ENCODE measurements at places on chromosomes 1 and 21.

- DNase-seq: no peak
Measured at GRCh38 chr1:183694066-183694465, 41.0 kb upstream of the APOBEC4 start.

DNA sequence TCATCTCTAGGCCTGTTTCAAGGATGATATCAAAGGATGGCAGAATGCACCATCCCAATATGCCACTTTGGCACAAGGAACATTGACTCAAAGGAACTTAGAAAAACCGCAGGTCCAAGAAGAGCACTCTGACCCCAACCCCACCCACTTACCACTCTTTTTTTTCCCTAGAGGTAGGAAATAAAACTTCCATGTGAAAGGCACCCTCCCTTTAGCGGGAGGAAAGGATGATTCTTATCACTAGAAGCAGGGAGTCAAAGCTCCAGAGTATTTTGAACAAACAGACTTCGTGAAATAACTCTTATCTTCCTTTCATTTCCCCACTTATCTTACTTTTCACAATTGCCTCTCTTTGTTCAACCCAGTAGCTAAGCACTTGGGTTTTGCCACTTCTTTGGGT lies 22.2 kb downstream of the PSMG1 start:
- DNase-seq: peak; percentile 29

DNA sequence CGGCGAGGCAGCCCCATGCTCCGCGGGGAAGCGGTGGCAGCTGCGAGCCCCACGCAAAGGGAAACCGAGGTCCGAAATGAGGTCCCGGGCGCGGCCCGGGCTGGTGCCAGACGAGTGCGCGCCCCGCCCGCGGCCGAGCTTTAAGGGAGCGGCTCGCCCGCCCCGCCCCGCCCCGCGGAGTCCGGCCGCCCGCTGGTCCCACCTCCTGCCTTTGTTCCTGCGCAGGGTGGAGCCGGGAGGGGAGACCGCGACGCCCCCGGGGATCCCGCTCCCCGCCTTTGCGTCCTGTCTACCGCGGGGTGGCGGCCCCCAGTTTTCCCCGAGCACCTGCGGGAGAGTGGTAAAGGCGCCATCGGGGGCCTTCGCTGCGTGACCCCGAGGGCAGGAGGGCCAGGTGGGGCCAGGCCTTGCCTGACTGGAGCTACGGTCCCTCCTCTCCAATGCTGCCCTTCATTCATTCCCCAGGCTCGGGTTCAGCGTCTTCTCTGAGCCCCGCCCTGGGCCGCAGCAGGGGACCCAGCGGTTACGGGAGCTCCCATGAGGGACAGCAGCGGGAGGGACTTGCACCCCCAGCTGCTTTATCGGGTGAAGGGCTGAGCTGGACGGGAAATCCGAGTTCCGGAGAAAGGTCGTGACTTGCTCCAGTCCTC lies at the start of gene HES2:
Gene HES2 (minus strand): TSS at position 116 of the 650 bp plus-strand sequence. CDS start 99 bp downstream, at position 17.
- no peak for DNase-seq

- no peak for DNase-seq
Measured at GRCh38 chr1:8604041-8604945, 213.1 kb downstream of the RERE start.

- no peak for DNase-seq
Measured at GRCh38 chr21:45383615-45384201, 21.3 kb upstream of the COL18A1 start.

GRCh38 chr1:118021668-118022067 lies 92.1 kb downstream of the WDR3 start:
- no peak for DNase-seq

GRCh38 chr1:99252630-99253029 lies 11.7 kb upstream of the PLPPR4 start:
- DNase-seq: no peak

DNA sequence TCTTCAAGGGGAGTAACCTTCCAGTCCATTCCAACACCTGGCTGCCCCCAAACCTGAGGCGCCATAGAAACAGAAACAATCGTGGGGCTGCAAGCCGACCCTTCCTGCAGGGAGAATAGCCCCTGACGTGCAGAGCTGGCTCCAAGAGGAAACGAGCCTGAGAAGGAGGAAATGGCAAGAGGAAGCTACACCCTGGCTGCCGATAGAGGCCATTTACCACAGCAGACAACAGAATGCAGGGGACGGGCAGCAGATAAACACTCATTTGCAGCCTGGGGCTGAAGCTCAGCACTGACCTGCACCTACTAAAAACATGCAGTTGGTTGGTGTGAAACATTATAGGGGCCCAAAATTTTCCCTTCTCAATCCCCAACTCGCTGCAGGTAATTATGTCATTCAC lies 8.7 kb upstream of the TDRD10 start:
- no peak for DNase-seq

GRCh38 chr1:107942814-107943213 lies 22.2 kb downstream of the VAV3 start:
- DNase-seq: no peak

GRCh38 chr21:44996096-44996495 lies 56.3 kb downstream of the SLX9 start:
- no peak for DNase-seq

DNA sequence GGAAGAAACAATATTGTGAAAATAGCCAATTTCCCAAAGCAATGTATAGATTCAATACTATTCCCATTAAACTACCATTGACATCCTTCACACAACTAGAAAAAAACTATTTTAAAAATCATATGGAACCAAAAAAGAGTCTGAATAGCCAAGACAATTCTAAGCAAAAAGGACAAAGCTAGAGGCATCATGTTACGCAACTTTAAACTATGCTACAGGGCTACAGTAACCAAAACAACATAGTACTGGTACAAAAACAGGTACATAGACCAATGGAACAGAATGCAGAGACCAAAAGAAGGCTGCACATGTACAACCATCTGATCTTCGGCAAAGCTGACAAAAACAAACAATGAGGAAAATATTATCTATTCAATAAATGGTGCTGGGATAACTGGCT lies 233.3 kb upstream of the TMPRSS15 start:
- no peak for DNase-seq

GRCh38 chr1:63787875-63788274 lies 14.1 kb downstream of the ROR1 start:
- DNase-seq: peak; percentile 44

GRCh38 chr1:45299981-45300668 lies 26.6 kb upstream of the HPDL start:
- peak; percentile 77 for DNase-seq

DNA sequence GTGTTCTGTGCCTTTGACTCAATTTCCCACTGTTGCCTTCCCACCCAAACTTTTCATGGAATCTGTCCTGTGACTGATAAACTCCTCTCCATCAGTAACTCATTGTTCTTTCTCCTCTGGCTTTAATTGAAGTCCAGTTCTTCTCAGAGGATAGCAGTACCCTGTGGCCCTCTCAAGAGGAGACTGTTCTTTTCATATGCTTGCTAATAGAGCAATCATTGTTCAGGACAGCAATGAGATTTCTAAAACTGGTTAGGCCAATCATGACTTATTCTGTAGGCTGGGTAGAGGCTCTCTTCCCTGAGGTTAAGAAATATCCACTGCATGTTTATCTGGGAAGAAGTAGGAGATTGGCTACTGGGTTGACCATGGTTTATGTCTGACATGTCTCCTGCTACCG lies 98.8 kb downstream of the CHD1L start:
- DNase-seq: no peak

DNA sequence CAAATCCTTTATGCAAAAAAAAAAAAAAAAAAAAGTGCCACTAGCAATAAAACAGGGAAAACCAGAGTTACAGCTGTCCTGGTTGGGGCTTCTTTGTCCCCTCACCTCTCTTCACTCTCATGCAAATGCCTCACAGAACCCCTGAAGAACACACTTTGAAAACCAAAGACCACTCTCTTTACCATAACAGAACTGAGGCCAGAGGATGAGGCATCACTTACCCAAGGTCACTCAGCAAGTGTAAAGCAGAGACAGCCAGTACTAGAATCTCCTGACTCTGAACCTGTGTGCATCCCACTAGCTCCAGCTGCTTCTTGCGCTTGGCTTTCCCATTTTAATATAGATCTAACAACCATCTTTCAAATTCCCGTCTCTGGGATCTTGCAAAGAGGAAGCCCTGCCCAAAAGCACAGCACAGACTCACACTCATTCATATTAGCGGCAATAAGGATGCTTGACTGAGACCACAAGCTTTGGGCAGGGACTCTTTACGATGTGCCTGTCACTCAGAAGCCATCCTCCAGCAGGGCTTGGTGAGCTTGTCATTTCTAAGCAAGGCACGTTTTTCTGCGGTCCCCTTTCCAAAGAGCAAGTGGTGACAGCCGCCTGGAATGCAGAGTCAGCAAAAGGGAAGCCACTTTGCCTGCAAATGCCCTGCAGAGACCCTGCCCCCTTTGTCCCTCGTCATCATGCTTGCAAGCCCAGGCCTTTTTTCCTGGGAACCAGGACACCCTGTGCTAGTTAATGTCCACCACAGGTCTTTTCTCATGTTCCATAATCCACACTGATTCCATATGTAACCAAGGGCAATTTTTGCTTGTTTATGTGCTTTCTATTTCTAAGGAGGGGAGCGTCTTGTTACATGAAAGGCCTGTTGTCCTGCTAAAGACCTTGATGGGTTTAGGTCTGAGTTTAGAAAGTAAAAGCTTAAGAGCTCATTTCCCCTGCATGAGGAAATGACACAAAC lies 76.5 kb upstream of the NFIA start:
- no peak for DNase-seq

DNA sequence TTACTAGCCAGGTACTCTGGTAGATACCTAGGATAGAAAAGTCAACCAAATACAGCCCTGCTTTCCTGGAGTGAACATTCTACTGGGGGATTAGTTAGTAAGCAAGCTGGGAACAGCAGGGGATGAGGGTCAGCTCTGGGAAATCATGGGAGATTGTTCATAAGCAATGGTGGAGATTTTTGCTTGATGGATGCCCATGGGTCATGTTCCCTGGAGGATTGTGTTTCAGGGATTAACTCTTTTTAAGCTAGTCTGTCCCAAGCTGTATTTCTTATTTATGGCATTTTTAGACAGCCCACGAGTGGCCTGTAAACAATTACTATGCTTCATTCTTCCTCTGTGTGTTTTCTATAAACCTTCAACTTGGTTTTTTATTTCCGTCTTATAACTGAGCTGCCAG lies 18.9 kb downstream of the CACHD1 start:
- no peak for DNase-seq

DNA sequence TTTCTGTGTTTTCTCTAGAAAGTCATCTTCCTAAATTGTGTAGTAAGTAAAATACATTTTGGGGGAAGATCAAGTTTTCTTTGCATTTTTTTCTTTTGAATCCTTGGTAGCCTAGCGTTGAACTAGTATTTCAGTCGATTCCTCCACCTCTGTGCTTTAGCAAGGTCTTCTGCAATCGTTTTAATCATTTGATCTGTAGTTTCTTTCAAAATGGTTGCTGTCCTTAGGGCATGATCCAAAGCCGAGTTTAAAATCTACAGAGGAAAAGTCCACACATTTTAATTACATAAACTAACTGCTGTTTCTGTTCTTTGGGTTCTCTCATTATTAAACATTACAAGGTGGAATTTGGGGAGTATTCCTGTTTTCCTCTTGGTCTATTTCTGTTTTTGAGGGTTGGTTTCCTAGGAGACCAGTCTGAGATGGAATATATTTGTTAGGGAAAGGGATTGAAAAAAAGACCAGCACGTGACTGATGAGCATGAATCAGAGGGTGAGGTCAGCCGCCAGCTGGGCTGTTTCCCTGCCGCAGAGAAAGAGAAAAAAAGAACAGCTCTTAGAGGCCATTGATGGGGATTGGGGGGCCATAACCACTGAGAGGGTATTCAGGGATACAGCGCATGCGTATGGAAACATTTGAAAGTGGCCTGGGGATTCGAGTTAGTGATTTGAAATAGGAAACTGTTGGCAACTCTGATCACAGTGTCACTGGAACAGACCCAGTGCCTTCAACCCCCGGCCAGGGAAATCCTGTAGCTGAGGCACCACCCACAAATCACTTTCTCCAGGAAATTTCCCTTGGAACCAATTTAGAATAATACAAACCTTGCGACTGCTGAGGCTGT lies 40.6 kb downstream of the AKNAD1 start:
- peak; percentile 85 for DNase-seq

DNA sequence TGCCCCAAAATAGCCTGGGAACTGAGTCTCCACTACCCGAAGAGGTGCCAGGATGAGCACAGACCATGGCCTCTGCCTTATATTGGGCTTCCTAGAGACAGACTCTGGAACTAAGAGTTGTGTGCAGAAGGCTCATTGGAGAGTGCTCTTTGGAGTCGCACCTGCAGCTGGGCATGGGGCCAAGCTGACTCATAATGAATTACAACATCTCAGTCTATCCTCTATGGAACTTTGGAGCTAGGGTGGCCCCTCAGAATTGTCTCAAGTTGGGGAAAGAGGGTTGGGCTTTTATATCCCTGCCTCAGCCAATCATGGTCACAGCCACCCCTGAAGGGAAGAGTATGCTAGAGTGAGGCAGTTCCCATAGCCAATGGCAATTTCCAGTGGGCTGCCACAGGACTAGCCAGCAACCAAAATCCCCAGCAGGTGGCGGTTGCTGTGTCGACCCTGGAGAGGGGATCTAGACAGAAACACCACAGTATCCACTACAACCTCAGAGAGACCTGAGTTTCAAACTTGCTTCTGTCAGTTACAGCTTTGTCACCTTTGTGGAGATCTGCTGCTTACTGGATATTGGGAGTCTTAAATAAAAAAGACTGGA lies 93.8 kb downstream of the DMRTA2 start:
- DNase-seq: no peak

All from amniotic epithelial cell (primary cell).